ENCODE measurements at places on chromosomes 1 and 21.

GRCh38 chr21:43935711-43936110, 70.7 kb downstream of the AGPAT3 start:
- no peak for DNase-seq

DNA sequence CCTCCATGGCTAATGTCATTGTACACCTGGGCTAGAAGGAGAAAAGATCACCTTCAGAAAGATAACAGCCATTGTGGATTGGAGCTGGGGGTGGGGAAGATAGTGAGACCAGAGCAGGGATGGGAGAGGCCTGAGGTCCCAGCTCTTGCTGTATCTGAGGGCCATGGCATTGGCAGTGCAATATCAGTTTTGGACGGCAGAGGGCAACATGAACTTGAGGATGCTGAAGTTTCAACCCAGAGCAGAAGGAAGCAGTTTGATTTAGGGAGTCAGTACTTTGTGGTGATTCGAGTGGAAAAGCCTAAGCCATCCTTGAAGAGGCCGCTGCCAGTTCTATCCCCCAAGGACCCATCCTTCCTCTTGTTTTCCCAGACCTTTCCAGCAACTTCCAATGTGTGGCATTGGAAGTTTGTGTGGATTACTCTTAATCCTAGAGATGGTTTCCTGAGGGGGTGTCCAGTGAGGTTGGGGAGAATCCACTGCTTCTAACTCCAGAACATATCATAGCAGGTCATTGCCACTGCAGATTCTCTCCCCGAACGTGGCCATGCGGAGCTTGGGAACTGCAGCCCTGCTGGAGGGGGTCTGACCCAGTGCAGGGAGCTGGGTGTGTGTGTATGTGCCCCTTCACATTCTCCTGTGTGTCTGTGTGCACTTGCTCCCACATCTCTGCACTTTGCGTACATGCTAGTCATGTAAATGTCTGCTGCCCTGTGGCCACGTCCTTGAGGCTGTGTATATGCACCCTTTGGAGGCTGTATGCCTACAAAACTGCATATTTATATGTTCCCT, 24.1 kb downstream of the SLC26A9 start:
- DNase-seq, result peak; percentile 76

- DNase-seq, result no peak
Measured at GRCh38 chr1:67514300-67514699, 84.1 kb upstream of the SERBP1 start.

- no peak for DNase-seq
Measured at GRCh38 chr1:29519788-29520110, 283.4 kb downstream of the PTPRU start.

DNA sequence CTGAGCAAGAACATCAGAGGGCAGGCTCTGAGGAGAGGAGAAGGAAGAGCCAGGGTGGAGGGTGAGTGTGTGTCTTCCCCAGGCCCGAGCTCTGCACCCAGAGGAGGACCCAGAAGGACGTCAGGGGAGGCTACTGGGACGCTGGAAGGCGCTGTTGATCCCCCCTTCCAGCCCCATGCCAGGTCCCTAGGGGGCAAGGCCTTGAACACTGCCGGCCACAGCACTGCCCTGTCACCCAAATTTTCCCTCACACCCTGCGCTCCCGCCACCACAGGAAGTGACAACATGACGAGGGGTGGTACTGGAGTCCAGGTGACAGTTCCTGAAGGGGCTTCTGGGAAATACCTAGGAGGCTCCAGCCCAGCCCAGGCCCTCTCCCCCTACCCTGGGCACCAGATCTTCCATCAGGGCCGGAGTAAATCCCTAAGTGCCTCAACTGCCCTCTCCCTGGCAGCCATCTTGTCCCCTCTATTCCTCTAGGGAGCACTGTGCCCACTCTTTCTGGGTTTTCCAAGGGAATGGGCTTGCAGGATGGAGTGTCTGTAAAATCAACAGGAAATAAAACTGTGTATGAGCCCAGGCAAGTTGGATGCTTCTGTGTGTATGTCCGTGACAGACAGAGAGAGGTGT, 17.1 kb downstream of the BCAN start:
- DNase-seq, result no peak

GRCh38 chr1:235004840-235005391, 123.7 kb downstream of the TOMM20 start:
- DNase-seq, result no peak

DNA sequence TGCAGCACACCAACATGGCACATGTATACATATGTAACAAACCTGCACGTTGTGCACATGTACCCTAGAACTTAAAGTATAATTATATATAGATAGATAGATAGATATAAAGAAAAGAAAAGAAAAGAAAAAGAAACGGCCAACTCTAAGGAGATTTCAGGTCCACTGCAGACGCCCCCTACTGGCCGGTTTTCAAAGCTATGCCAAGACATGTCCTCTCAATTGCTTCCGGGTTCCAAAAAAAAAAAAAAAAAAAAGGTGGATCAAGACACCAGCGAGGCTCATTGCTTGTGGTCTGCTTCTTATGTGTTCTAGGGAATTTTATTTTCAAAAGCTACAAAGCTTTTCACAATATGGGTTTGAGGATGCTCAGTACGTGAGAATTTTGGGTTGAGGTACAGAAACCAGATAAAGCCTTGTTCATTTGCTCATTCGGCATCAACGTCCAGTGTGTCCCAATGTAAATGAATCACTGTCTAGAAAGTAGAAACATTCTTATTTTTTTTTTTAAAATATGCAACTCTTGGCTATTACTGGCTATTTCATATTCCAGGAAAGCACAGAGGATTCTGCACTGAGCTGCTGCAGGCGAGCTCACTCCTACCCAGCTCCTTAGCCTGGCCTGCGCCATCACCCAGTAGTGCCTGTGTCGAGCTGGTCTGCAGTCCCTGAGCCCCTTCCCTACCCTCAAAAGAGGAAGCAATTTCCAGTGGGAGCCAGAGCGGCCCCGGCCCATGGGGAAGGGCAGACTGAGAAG, 643.0 kb downstream of the KIF26B start:
- DNase-seq, result no peak

DNA sequence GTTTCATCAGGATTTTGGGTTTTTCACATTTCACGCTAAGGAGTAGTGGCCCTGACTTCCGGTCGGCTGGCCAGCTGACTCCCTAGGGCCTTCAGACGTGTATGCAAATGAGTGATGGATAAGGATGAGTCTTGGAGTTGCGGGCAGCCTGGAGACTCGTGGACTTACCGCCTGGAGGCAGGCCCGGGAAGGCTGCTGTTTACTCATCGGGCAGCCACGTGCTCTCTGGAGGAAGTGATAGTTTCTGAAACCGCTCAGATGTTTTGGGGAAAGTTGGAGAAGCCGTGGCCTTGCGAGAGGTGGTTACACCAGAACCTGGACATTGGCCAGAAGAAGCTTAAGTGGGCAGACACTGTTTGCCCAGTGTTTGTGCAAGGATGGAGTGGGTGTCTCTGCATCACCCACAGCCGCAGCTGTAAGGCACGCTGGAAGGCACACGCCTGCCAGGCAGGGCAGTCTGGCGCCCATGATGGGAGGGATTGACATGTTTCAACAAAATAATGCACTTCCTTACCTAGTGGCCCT, 23.1 kb upstream of the TNFRSF1B start:
- no peak for DNase-seq

- no peak for DNase-seq
Measured at GRCh38 chr1:174724219-174724618, 275.5 kb upstream of the CACYBP start.

DNA sequence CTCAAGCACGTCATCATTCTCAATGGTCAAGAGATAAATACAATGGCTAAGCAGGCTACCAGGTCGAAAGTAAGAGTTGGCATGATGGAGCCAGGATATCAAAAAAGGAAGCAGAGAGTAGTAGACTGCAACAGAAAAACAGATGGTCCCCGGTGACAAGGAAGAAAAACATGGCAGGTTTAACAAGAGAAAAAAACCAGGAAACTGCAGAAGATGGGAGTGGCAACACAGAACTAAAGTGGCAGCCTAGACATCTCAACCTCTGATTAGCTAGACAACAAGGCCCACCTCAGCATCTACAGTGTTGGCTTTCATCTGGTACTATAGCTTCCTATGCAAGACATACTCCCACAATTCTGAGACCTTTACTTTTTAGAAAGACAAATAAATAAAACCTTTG, 3.1 kb downstream of the UBR4 start:
- DNase-seq, result no peak

- DNase-seq, result peak; percentile 65
Measured at GRCh38 chr1:178093494-178093950, 382 bp upstream of the RASAL2 start.

- peak; percentile 41 for DNase-seq
Measured at GRCh38 chr1:204286831-204287421, 72.8 kb downstream of the PLEKHA6 start.

- DNase-seq, result no peak
Measured at GRCh38 chr1:94668528-94668927, 127.0 kb upstream of the F3 start.

GRCh38 chr1:222073307-222073995, 331.6 kb upstream of the DUSP10 start:
- no peak for DNase-seq

- DNase-seq, result no peak
Measured at GRCh38 chr21:24025101-24025500, 1582.2 kb downstream of the MRPL39 start.

GRCh38 chr1:4046836-4047461, 146.9 kb upstream of the C1orf174 start:
- no peak for DNase-seq

- no peak for DNase-seq
Measured at GRCh38 chr21:34635307-34635706, 20.4 kb upstream of the RCAN1 start.

GRCh38 chr1:155083865-155084721, 5.5 kb downstream of the EFNA3 start:
- peak; percentile 46 for DNase-seq

GRCh38 chr1:173253046-173253445, 45.9 kb upstream of the TNFSF4 start:
- no peak for DNase-seq

DNA sequence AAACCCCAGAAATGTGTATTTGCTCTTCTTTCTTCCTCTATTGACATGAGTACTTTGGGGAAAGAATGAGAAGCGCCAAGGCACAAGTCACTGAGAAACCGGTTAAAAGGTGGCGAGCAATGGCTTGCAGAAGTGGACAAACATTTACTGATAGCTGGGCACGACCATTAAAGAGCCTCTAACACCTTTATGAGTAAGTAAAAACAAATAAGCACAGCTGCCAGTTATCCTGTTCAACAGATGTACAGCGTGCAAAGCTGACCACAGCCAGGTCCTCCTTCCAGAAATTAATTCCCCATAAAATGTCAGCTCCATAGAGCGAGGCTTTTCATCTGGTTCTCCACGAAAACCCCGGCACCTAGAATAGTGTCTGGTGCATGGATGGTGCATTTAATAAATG, 72.7 kb downstream of the CAPZB start:
- no peak for DNase-seq

GRCh38 chr1:28241638-28242241, 5.8 kb downstream of the ATP5IF1 start:
- no peak for DNase-seq

DNA sequence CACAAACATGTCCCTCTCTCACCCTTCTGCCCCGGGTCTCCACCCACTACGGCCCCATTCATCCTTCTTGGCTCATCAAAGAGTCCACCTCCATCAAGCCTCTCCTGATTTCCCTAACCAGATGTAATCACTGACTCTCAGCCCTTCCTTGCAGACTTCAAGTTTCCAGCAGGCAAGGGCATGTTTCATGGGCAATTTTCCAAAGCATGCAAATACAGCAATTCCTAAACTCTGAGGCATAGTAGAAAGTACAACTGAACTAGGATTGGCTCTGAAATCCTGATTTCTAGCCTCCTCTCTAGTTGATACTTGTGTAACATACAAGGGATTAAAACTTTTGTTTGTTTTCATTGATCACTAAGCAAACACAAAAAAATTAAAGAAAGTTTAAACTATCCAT, 109.1 kb upstream of the GADD45A start:
- DNase-seq, result no peak

GRCh38 chr1:82321794-82322193, 521.1 kb downstream of the ADGRL2 start:
- DNase-seq, result no peak

DNA sequence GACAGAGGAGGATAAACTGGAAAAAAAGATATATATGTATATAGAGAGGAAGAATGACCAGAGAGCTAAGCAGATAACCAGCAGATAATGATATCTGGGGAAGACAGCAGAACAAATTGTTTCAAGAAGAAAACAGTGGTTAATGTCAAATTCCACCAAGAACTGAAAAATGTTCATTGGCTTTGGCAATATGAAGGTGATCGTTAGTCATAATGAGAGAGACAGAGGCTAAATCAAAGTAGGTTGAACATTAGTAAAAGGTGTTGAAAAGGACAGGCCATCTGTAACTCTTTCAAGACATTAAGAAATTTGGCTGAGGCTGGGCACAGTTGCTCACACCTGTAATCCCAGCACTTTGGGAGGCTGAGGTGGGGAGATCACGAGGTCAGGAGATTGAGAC, 25.3 kb upstream of the CR2 start:
- no peak for DNase-seq

DNA sequence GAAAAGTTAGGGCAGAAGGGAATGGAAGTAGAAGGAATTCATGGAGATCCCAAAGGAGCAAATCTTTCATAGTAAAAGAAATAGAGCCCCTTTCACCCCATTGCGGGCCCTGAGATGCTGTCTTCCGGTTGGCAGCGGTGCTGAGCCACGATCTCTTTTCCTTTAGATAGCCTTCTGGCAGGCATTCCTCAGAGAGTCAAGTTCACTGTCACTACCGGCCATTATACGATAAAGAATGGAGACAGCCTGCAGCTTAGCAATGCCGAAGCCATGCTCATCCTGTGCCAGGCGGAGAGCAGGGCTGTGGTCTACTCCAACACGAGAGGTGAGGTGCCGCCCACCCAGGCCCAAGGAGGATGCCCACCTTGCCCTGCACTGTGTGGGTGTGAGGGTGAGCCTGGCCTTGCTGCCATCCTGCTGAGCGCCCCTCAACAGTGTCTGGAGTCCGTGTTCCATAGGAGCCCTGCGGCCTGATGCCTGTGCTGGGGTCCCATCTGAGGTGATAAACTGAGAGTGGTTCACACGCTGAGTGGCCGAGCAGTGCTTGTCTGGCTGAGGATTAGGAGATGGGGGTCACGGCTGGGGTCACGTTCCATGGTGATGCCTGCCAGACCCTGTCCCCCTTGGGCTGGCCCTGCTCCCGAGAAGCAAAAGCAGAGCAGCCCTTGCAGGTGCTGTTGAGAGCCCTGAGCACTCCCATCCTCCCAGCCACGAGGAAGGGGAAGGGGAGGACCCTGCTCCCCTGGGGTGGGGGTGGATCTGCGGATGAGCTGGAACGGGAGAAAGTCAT, 20.4 kb upstream of the PWP2 start:
- DNase-seq, result no peak

- no peak for DNase-seq
Measured at GRCh38 chr1:227343206-227343605, 24.9 kb upstream of the CDC42BPA start.

DNA sequence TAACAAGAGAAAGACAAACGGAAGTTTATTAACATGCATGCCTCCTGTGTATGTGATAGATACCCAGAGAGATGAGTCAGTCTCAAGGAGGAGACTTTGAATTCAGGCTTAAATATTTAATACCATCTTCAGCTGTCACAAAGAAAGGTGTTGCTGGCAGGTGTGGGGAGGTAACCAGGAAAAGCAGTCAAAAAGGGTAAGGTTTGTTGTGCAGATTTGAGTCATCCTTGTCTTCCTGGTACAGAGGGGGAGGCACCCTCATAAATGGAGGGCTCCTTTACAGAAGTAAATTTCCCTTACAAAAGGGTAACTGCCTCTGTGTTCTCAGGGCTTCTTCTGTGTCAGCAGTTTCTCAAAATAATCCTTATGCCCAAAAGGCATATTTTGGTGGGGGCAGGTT, 75.2 kb upstream of the B3GALT5 start:
- DNase-seq, result no peak

- DNase-seq, result no peak
Measured at GRCh38 chr1:184300446-184300845, 86.4 kb upstream of the C1orf21 start.
